ENCODE measurements at places on chromosomes 12 and 14.
A peak's percentile ranks its signal among the peaks of the same experiment; 100 is the strongest.

DNA sequence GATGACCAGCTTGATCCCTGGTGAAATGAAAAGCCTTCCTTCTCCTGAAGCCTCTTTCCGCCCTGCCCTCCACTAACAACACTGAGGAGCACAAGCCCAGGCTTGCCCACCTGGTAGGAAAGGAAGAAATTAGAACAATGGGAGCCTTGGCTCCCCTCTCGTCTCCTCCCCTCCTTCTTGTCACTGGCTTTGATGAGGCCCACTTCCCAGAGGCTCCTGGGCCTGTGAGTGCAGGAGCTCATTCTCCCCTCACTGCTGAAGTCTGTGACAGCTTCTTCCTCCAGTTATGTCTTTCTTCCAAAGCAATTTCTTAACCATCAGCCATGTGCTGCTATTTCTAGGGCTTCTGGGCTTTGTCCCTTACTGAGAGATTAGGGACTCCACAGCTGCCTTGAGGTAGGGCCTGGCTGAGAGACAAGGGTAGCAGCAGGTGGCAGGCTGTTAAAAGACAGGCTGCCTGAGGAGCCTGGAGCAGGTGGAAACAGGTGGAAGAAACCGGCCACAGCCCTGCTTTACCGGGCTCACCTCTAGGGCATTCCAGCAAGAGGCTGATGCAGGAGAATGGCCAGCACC lies 53.6 kb upstream of the SRSF5 start:
- DNase-seq, result no peak

- no peak for DNase-seq
Measured at GRCh38 chr12:18476861-18477260, 215.5 kb downstream of the PIK3C2G start.

DNA sequence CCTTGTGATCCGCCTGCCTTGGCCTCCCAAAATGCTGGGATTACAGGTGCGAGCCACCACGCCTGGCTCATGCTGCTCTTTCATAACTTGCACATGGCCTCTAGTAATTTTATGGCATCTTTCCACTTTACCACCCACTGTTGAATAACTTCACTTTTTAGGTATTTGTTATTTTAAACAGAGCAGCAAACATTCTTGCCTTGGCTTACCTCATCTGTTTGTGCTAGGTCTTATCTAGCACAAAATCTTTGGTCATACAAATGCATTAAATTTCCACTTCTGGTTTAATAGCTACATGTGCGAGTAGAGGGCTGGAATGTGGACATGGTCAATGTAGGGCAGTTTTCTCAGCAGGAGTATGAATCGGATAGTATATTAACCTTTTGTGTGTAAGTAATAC lies 38.8 kb upstream of the ATF7IP start:
- no peak for DNase-seq

GRCh38 chr14:104516906-104517305 lies 62.7 kb upstream of the C14orf180 start:
- no peak for DNase-seq

DNA sequence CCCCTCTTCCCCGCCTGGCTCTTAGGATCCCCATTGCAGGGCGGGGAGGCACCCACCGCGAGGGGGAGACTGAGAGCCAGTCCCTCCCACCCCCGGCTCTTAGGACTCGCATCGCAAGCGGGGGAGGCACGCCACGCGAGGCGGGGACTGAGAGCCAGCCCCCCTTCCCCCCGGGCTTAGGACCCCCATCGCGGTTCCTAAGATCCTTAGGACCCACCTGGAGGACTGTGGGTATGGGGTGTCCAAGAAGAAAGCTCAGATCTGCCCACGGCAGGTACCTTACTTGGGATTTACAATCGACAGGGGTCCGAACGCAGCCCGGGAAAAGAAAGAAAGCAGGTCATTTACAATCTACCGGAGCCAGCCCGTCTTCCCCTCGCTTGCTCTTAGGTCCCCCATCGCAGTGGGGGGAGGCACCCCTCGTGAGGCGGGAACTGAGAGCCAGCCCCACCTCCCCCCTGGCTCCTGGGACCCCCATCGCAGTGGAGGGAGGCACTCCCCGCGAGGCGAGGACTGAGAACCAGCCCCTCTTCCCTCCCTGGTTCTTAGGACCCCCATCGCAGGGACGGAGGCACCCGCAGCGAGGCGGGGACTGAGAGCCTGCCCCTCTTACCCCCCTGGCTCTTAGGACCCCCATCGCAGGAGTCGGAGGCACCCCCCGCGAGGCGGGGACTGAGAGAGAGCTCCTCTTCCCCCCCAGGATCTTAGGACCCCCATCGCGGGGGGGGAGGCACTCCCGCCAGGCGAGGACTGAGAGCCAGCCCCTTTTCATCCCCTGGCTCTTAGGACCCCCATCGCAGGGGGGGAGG lies 43.7 kb downstream of the DDX11 start:
- DNase-seq, result no peak

DNA sequence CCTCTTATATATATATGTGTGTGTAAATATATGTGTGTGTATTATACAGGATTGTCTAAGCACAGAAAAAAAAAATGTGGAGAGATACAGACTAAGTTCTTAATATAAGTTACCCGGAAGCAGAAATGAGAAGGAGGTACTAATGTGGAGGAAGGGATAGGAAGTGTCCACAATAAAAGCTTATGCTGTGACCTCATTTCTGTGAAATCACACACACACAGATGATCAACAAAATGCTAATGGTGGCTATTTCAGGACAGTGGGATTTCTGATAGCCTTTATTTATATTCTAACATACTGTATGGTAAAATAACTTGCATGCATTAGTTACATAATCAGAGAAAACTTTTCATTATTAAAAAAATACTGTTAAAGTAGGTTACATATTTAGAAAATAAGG lies 8.5 kb upstream of the RAD51AP1 start:
- no peak for DNase-seq

- no peak for DNase-seq
Measured at GRCh38 chr12:19848421-19848820, 409.1 kb downstream of the AEBP2 start.

GRCh38 chr14:51822499-51822898 lies 37.9 kb upstream of the GNG2 start:
- no peak for DNase-seq

DNA sequence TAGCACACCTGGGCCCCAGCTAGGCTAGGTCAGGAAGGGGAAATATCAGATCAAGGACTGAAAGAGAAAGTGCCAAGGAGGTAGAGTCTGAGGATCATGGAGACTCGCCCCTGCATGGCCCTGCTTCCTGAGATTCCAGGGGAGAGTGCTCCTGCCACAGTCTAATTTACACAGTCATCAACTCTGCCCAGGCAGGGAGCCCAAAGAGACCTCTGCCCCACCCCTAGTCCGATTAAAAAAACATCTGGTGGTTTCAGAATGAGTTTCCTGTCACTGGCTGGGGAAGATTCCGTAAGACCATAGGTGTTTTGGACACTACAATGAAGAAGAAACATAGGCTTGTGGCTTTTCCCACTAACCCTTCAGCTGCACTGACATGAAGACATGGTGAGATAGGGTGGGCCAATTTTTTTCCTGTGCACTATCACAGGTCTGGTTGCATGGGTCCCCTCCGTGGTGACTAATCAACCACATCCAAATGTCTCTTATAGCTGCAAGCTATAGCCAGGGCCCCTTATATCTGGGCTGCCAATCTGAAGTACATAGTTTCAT lies 31.5 kb upstream of the GZMB start:
- no peak for DNase-seq

DNA sequence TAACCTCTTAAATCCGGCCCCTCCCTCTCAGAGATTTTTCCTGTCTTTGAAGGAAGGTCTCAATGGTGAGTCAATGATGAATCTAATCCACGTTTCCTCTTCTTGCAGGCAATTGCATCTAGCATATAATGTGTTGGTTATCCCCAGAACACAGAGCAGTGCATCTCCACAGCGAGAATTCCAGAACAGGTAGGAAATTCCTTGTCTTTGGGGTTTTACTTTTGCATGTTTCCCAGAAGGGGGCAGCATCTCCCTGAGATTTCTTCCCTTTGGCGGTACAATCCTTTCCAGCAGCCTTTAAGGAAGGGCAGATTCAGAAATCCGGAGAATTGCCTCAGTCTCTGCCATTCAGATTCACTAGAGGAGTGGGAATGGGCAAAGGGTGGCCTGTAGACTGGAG lies 128.0 kb downstream of the KCNA5 start:
- no peak for DNase-seq

DNA sequence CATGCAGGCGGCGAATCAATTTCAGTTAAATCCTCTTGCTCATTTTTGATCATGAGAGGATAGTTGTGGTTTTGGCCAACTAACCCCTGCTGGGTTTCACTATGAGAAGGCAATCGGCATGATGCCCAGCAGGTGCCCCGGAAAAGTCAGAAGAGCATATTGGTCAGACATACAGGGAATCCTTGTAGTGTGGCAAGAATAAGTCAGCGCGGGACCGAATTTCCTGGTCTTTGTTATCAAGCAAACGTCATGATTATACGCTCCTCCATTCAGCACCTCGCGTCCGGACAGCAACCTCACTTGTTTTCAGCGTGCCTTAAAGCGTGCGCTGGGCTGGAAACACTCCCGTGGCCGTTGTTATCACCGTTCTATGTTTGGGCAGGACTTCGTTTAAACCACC lies 1.8 kb downstream of the TBC1D30 start:
- peak; percentile 26 for DNase-seq

DNA sequence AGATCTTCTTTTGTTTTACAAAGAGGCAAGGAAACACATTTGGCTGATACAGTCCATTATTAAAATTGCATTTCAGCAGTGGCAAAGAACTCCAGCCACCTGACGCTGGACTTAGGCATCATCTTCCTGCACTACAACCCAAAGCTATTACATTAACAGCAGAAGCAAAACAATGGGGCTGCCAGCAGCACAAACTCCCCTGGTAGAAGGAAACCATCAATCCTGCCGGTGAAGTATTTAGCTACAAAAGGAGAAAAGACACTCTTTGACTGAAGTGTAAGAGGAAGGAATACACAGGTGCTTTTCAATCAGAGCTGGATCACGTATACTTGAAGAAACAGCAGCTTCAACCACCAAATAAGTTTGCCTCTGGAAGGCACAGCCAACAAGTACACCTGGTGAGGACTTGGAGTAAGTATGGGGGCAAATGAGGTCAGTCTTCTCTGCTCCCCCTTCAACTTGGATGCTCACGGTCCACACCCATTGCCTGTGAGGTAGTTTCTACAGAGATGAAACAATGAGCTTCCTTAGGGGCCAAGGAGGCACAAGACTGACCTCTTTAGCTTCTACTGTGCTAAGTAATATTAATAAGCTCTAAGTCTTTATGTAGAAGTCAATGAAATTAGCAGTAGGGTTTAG lies 125.9 kb upstream of the FOXN3 start:
- no peak for DNase-seq

GRCh38 chr12:114284041-114284440 lies 121.9 kb downstream of the TBX5 start:
- DNase-seq, result no peak

GRCh38 chr14:104642540-104642868 lies 37.9 kb upstream of the TMEM179 start:
- DNase-seq, result no peak

- peak; percentile 94 for DNase-seq
Measured at GRCh38 chr12:1634590-1635191, 5.7 kb downstream of the WNT5B start.

DNA sequence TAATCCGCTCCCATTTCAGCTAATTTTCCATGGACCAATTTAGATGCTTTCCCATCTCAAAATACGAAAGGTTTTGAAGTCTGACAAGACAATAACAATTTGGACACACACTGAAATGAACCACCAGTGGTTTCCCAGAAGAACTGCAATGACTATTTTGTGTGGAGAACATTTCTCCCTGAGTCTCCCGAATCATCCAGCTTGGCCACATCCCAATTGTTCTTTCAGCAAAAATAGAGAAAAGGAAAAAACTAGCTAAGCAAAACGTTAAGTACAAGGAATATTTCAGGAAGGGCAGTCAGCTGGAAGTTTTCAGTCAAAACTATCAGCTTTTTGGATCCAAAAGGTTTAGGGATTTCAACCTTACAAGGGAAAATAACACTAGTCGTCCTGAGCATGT lies 390.6 kb downstream of the KCNH5 start:
- no peak for DNase-seq

DNA sequence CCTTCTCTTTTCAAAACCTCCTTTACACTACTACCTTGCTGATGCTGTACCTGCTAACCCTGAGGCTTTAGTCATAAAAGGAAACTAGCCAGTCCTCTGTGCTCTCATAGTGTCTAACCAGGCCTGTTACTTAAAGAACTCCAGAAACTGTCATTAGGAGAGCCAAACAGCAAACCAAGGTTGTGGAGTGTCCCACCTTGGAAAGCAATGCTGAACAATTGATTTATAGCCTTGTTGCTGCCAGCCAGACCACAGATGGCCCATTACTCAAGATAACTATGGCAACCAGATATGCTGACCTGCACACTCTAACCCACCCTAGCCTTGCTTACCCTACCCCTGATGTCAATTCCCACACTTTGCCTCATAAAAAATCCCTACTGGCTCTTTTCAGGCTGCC lies 26.5 kb upstream of the BCAT1 start:
- DNase-seq, result no peak

DNA sequence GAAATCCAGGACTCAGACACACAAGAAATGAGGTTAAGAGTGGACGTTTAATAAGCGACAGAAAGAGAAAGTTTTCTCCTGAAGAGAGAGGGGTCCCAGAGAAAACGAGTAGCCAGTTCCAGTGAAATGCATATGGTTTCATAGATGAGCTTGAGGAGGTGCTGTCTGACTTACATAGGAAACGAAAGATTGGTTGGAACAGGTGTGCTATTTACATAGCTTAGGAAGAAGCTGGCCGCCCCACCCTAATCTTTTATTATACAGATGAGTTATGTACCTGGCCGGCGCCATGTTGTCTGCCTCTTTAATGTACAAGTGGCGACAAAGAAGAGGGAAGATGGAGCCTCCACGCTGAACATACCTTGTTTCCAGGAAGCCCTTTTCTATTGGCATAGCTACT lies 223.0 kb downstream of the SLC6A15 start:
- no peak for DNase-seq

GRCh38 chr14:49134940-49135339 lies 451.2 kb downstream of the RPS29 start:
- no peak for DNase-seq

DNA sequence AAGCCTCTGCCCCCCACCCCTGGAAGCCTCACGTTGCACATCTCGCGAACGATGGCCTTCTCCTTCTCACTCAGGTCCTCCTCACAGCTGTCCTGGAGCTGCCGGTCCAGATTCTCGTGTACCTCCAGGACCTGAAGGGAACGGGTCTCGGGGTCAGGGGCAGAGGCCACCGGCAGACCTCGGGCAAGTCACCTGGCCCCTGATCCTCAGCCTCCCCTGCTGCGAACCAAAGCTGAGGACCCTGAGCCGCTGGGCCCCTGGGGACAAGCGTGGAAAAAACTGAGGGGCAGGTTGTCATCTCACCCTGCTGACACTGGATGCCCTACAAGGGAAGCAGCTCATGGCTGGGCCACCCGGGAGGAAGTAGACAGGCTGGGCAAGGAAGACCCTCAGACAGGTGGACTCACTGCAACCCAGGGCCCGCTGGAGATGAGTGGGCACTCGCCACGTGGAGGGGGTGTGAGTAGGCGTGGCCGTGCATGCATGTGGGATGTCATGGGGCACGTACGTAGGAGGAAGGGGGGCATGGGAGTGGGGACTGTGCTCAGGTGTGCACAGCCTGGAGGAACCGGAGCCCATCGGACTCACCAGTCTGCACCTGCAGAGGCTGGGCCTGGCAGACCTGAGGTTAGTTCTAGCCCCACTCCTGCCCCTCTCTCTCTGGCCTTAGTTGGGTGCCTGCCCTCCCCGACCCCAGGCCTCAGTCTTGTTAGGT lies 35.1 kb downstream of the CCNK start:
- peak; percentile 75 for DNase-seq

Data from posterior cingulate gyrus (tissue), 11 donors.